ENCODE measurements at places on chromosomes 7 and 10.

- peak; percentile 98 for DNase-seq
Measured at GRCh38 chr10:80530251-80530650, 7.5 kb upstream of the SH2D4B start.

DNA sequence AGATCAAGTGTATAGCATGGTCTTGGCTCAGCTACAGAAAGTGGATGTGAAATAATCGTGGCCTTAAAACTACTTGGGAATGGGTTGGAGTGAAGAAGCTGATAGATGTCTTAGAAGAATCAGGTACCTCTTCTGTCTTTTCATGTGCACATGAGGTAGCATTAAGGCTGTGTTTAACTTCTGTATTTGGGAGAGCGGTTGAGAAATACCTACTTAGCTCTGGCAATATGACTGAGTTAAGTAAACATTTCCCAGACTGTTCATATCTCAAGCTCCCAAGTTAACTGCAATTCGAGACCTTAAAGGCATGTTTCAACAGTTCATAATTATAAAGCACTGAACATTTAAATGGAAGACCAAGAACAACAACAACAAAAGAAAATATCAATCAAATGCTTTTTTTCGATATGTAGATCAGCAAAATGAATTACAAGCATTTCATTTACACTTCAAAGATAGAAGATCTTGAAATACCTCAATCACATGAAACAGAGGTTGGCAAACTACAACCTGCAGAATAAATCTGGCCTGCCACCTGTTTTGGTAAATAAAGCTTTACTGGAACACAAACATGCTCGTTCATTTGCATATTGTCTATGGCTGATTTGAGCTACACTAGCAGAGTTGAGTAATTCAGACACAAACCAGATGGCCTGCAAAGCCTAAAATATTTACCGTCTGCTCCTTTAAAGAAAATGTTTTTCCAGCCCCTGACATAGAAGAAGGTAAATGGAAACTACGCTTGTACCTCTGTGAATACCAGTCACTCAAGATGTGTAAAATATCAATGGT, 337.1 kb upstream of the GLI3 start:
- no peak for DNase-seq

- no peak for DNase-seq
Measured at GRCh38 chr7:120876922-120877321, 19.0 kb upstream of the TSPAN12 start.

DNA sequence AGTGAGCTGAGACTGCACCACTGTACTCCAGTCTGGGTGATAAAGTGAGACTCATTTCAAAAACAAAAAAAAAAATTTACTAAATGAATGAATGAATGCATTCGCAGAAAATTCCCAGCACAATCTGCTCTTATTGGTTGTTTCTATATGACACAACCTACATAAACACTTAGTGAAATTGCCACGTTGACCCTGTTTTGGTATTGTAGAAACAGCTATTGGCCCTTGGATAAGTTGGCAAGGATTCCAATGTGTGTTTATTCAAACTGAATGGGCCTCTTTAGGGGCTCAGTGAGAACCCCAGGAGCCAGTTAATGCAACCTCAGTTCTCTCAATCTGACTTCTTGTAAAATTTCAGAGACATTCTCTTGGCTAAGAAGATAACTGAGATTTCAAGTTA, 66.0 kb downstream of the HHEX start:
- no peak for DNase-seq

GRCh38 chr7:110922906-110923305, 168.0 kb upstream of the LRRN3 start:
- DNase-seq: peak; percentile 48

DNA sequence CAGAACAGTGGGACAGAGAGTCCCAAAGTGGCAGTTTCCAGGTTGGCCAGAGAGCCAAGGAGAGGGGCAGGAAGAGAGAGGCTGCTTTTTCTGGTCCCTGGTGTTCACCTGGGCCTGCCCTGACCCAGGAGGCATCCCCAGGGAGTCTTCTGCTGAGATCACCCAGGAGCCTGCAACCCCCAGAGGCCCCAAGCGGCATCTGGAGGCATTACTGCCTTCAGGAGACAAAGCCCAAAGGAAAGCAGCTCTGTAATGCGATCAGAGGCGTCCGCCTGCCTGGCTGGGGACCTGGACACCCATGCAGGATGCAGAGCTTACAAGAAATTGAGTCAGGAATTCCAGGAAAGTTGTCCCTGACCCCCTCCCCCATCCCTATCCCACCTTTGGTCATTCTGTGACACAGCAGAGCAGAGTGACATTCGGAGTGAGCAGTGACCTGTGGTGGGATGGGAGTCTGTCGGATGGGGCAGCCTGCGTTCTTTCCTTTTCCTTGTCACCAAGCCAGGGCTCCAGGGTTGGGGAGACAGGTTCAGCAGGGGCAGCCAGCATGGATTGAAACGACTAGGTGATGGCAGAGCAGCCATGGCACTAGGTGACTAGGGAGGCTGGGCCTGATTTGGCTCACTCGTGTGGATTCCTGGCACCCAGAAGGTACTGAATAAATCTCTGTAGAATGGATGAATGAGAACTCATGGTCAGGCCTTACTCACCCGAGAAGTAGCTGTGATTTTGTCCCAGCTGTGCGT, 10.4 kb downstream of the UNC5B start:
- no peak for DNase-seq

- no peak for DNase-seq
Measured at GRCh38 chr10:84084342-84084741, 55.0 kb upstream of the GHITM start.

DNA sequence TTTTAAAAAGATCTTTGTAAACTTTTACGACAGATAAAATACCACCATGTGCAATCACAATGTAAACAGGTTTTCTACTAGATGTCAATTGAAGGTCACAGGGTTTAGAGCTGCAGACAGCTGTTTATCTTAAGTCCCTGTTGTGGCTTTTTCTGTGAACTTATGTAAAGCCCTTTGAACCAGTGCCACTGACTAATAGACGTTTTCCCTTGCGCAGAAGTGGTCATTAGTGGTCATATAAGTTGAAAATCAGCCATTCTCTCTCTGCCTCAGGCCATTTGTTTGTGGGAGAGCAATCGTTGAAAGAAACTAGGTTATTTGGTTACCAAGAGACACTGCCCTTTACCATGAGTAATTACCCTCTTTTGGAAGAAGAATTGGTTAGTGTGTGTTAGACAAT, 23.9 kb downstream of the CACNB2 start:
- no peak for DNase-seq

- no peak for DNase-seq
Measured at GRCh38 chr7:134766779-134767519, 12.5 kb upstream of the CALD1 start.

DNA sequence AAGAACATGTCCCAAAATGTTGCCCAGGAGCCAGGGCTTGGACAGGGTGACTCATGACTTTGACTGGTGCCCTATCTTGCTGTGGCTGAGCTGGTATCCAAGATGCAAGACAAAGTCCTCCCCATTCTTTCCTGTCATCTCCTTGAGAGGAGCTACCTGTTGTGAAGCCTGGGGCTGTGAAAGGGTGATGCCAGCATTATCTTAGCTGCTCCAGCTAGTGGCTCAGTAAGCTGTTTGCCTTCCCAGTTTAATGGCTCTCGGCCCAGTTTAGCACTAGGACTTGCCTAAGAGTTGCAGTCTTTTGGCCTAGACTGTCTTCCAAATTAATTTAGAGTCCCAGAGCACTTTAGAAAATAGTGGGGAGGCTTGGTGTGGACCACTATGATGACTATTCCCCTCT, 424.3 kb upstream of the NRG3 start:
- DNase-seq: no peak

- no peak for DNase-seq
Measured at GRCh38 chr10:15241306-15241705, 72.8 kb upstream of the NMT2 start.

GRCh38 chr10:15333909-15334649, 37.0 kb downstream of the FAM171A1 start:
- DNase-seq: no peak

DNA sequence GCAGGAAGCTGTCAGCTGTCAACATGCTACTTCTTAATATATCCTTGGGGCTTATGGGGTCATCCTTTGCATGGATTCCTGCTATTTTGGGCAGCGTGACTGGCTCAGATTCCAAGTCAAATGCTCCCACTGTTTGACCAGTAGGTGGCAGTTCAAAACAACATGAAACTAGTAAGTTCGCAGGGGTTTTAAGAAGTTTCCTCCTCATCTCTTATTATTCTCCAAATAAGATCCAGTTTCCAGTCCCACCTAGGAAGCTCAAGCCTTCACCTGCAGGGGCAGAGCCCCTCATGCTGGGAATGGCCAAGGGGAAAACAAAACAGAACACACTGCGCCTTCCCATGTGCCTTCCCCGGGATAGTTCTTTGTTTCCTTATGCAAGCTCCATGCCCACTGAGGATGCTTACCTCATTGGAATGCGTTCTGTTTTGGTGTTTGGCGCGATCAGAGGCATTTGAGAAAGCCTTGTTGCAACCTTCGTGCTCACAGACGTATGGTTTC, 259.8 kb downstream of the GLI3 start:
- DNase-seq: peak; percentile 46

- no peak for DNase-seq
Measured at GRCh38 chr7:125427676-125428075, 498.1 kb upstream of the POT1 start.

DNA sequence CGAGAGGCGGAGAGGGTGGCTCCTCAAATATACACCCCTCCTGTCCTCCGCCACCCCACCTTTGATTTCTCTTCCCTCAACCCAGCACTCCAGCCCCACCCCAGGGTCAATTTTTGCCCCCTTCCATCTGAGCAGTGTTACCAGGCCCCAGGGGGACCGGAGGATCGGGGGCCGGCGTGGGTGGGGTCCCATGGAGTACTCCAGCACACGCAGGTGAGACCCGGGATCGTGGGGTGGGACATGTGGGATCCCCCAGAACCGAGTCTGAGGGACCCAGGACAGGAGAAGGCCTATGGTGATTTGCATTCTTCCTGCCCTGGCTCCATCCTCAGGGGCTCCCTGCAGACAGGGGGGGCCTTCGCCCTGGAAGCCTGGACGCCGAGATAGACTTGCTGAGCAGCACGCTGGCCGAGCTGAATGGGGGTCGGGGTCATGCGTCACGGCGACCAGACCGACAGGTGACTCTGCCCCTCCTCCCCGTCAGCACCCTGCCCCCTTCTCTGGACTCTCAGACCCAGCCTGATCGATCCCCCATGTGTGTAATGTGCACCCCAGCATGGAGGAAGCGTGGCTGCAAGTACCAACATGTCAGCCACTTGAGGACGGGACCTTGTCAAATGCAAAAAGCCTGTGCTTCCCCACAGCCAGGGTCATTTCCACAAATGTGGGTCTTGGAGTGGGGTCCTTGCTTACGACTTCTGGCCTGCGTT, 744 bp downstream of the TRIP6 start:
- DNase-seq: no peak

DNA sequence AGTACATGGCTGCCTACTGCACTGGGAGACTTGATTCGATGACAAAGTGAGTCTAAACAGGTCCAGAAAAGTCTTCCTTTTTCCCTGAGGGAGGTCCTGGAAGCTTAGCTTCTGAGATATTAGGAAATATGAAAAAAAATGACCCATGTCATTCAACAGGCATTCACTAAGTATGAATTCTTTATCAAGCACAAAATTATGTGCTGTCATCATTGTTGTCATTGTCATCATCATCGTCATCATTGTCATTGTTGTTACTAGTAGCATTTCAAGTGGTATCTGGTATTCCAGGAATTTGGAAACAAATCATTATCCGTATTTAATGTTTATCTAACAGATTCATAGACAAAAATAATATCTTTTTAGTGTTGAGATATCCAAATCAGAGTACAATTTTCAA, 49.7 kb upstream of the HECTD2 start:
- no peak for DNase-seq

Measured in SJSA1 (cell line).